ENCODE measurements at places on chromosomes 5 and 9. TPM values are rescaled to one million over a fixed set of nuclear protein-coding genes. Genes with fewer than 3 reads are reported as not detected.
A peak's percentile ranks its signal among the peaks of the same experiment; 100 is the strongest.

DNA sequence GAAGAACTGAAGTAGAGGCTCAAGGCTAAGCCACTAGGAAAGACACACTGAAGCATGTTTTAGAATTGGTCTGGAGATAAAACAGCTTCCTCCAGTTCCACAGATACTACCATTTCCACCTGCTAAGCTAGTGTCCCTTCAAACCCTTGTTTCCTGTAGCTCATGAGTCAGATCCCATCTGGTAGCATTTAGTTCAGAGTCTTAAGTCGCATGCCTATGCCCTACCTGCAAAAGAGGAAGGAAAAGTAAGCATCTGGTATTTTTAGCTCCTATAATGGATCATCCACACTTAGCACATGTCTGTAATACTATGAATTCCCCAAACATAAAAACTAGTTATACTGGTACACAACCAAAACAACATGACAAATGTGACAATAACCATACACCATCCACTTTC lies 92.1 kb downstream of the CDKN2A start:
- H3K27me3 ChIP-seq = no peaks in the 10 kb centered on the region
- DNase-seq = no peak
- H3K36me3 ChIP-seq = no peaks in the 10 kb centered on the region
- no peak overlapping the region for H3K4me3 ChIP-seq

NIM1K gene
- 0.57 TPM for polyA plus RNA-seq

GRCh38 chr5:125011419-125011818 lies 265.0 kb upstream of the ZNF608 start:
- no peak overlapping the region for H3K4me3 ChIP-seq
- H3K36me3 ChIP-seq = no peaks in the 10 kb centered on the region
- H3K4me1 ChIP-seq = peaks cover 17% of the 10 kb centered on the region
- H3K27ac ChIP-seq = peak overlapping the region; percentile 78

DNA sequence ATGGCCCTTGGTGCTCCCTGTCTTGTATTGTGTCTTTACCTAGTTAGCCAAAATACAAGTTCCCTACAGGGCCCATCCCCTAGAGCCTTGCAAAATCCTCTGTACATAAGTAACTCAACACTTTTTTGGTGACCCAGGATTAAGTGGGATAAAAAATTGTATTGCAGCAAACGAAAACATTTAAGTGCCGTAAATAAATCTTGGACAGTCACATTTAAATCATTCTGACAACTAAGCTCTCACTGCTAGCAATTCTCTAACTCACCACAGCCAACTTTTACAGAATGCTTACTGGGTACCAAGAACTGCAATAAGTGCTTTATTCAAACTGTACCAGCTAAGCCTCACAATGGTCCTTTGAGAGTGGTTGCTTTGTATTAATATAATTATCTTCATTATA lies 56.6 kb downstream of the GNAQ start:
- H3K36me3 ChIP-seq = no peaks in the 10 kb centered on the region
- no peak for DNase-seq
- peaks cover 5% of the 10 kb centered on the region for H3K4me1 ChIP-seq
- H3K27me3 ChIP-seq = no peaks in the 10 kb centered on the region

DNA sequence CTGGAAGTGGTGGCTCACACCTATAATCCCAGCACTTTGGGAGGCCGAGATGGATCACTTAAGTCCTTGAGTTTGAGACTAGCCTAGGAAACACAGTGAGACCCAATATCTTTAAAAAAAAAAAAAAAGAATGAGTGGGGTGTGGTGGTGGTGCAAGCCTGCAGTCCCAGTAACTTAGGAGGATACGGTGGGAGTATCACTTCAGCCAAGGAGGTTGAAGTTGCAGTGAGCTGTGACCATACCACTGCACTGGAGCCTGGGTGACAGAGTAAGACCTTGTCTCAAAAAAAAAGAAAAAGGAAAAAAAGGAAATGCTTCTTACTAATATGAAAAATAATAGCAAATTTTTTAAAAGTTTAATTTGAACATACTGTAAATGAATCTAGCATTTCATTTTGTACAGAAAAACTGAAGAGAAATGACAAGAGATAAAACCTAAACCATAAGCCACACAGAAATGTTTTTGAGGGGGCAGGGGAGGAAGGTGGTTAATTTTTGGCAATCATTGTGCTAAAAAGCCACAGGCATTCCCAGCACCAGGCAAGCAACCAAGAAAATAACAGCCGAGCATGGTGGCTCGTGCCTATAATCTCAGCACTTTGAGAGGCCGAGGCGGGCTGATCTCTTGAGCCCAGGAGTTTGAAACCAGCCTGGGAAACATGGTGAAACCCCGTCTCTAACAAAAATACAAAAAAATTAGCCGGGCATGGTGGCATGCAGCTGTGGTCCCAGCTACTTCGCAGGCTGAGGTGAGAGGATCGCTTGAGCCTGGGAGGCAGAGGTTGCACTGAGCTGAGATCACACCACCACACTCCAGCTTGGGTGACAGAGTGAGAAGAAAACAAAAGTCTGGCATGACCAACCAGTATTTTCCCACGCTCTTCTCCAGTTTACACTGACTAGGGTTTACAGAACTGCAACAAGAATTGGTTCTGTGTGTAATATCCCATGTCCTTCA lies 114.5 kb upstream of the NR5A1 start:
- no peak overlapping the region for H3K27ac ChIP-seq
- no peaks in the 10 kb centered on the region for H3K4me1 ChIP-seq
- no peaks in the 10 kb centered on the region for H3K36me3 ChIP-seq
- no peaks in the 10 kb centered on the region for H3K27me3 ChIP-seq
- DNase-seq = no peak
- H3K4me3 ChIP-seq = no peak overlapping the region

DNA sequence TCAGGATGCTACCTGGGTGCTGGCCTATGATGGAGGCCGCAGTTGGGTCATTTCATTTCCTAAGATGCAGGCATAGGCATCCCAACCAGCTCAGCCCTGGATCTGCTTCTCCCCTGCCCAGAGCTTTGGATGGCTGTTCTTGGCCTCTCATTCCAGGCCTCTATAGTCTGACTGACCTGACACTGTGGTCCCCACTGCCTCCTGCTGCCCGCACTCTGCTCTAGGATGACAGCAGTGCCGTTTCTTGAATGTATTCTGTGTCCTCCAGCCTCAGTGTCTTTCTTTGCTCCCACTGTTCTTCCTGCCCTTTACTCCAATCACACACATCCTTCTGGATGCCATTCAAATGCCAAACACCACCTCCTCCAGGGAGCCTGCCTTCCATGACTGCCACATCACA lies 235.7 kb downstream of the HSPA4 start:
- no peak overlapping the region for H3K27ac ChIP-seq
- H3K4me3 ChIP-seq = no peak overlapping the region
- H3K27me3 ChIP-seq = no peaks in the 10 kb centered on the region
- peak; percentile 75 for DNase-seq
- peaks cover 13% of the 10 kb centered on the region for H3K4me1 ChIP-seq

DNA sequence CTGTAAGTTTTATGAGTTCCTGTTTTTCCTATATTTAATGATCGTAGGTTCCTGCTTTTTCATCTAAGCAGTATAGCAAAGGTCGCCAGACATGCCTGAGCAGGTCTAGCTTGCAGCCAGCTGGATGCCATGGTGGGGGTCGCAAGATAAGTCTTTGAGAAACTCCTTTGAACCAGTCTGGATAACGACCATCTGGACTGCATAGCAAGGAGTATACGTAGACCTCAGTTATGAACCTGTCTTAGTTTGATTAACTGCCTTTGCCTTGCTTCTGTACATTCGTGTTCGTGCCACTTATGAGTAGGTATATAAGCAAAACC lies 8.4 kb upstream of the SPATA31E1 start:
- H3K4me1 ChIP-seq = peaks cover 30% of the 10 kb centered on the region
- H3K27ac ChIP-seq = peak overlapping the region; percentile 86
- no peaks in the 10 kb centered on the region for H3K27me3 ChIP-seq
- H3K36me3 ChIP-seq = no peaks in the 10 kb centered on the region
- DNase-seq = peak; percentile 11

DNA sequence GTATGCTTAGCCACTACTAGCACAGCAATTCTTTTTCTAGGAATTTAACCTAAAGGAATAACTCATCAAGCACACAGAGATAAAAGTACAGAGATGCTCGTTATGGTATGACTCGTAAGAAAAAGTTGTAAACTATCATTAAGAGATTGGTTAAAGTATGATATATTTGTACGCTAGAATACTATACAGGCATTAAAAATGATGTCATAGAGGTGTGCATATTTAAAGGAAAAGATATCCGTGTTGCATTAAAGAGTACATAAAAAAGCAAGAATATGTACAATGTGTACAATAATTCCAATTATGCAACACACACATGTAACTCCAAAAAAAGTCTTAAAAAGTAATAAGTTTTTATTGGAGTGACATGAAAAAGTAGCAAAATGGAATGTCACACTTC lies 54.5 kb upstream of the PALM2AKAP2 start:
- H3K27ac ChIP-seq = no peak overlapping the region
- no peaks in the 10 kb centered on the region for H3K36me3 ChIP-seq
- H3K27me3 ChIP-seq = no peaks in the 10 kb centered on the region
- H3K4me1 ChIP-seq = no peaks in the 10 kb centered on the region
- no peak for DNase-seq

DNA sequence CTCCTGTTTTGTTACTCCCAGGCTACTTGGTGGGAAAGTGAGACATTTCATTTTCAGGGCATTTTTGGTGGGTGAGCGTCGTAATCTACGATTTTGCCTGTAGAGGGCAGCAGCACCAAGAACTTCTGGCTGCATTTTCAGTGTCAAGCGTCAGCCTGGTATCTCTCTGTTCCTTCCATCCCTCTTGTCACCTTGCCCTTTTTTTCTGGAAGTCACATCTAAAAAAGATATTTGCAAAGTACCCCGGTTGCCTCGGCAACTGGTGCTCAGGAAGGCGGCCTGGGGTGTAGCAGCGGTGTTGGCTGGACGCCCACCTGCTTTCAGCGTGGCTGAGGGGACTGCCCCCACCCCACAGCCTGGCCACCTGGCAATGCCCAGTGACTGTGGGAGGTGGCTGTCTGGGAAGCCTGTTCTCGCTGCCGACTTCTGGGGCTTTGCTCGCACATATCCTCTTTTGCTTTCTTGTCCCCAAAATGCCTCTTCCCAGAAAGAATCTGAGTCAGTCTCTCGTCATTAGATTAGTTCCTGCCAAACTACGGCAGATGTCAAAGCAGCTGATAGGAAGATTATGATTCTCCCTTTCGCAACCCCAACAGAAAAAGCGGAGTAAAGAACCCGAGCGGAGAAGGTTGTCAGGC lies 84.5 kb downstream of the ACER2 start:
- H3K27ac ChIP-seq = no peak overlapping the region
- no peaks in the 10 kb centered on the region for H3K27me3 ChIP-seq
- no peak overlapping the region for H3K4me3 ChIP-seq
- no peaks in the 10 kb centered on the region for H3K36me3 ChIP-seq
- peak; percentile 76 for DNase-seq

- no peak for DNase-seq
- H3K36me3 ChIP-seq = no peaks in the 10 kb centered on the region
- H3K27ac ChIP-seq = no peak overlapping the region
Observed at GRCh38 chr5:96913233-96913632, 22.6 kb upstream of the LNPEP start.

DNA sequence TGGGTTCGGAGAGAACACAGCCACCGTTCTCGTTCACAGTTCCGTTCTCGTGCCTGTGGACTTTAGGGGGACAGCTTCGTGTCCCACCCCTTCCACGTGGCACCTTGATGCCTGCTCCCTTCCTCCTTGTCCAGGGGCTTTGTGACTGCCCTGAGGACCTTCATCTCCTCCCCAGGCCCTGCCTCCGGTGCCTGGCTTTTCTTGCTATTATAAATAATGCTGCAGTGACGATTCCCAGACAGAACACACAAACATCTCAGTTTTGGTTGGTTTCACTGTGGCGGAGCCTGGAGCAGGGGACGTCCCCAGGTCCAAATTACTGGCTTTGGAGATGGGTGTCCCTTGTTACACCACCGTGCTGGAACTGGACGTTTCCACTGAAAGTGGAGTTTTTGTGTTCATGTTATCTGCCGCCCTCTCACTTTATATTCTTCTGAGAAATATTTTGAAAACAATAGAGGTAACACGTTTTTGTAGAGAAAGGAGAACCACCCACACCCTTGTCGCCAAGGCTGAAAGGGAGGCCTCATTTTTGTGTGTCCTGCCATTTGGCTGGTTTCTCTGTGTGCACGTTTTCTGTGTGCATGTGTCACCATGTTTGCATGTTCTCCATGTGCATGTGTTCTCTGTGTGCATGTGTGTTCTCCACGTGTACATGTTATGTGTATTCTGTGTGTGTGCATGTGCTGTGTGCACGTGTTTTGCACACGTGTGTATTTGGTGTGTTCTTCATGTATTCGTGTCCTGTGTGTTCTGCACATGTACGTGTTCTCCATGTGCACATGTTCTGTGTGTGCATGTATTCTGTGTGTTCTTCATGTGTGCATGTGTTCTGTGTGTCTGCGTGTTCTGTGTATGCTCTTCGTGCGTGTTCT lies 24.2 kb downstream of the WNK2 start:
- peak overlapping the region; percentile 67 for H3K27ac ChIP-seq
- peaks cover 27% of the 10 kb centered on the region for H3K4me1 ChIP-seq
- no peak overlapping the region for H3K4me3 ChIP-seq
- no peak for DNase-seq
- no peaks in the 10 kb centered on the region for H3K36me3 ChIP-seq

GRCh38 chr9:97475059-97475458 lies 26.4 kb upstream of the TMOD1 start:
- peak; percentile 12 for DNase-seq
- H3K36me3 ChIP-seq = no peaks in the 10 kb centered on the region
- H3K27ac ChIP-seq = no peak overlapping the region
- no peaks in the 10 kb centered on the region for H3K27me3 ChIP-seq

GRCh38 chr9:33939924-33940874 lies 108.5 kb downstream of the UBAP2 start:
- no peaks in the 10 kb centered on the region for H3K36me3 ChIP-seq
- peak overlapping the region; percentile 72 for H3K27ac ChIP-seq
- no peak overlapping the region for H3K4me3 ChIP-seq
- DNase-seq = peak; percentile 29
- peaks cover 7% of the 10 kb centered on the region for H3K4me1 ChIP-seq
- no peaks in the 10 kb centered on the region for H3K27me3 ChIP-seq

DNA sequence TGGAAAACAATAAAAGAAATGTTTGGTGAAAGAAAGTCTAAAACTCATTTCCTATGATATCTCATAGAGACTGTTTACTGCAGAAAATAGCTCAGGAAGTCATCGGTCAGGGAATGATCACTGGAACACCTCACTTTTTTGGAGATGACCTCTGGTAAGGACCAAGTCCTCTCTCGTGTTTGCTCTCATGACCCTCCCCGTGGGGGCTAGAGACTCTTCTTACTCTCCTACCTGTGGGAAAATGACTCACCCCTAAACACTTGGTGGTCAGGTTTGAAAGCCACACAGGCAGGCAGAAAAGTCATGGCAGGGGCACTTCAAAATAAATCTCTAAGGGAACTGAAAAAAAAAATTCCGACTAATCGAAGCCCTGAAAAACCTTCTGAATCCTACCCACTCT lies 48.2 kb downstream of the FAM240B start:
- peaks cover 3% of the 10 kb centered on the region for H3K27me3 ChIP-seq
- no peak for DNase-seq
- H3K4me3 ChIP-seq = no peak overlapping the region

GRCh38 chr9:95480346-95480745 lies 36.4 kb downstream of the PTCH1 start:
- H3K27me3 ChIP-seq = no peaks in the 10 kb centered on the region
- H3K4me1 ChIP-seq = peaks cover 9% of the 10 kb centered on the region
- H3K4me3 ChIP-seq = no peak overlapping the region
- peaks cover 3% of the 10 kb centered on the region for H3K36me3 ChIP-seq

GRCh38 chr5:118405650-118406061 lies 582.7 kb downstream of the DTWD2 start:
- H3K27me3 ChIP-seq = no peaks in the 10 kb centered on the region
- H3K36me3 ChIP-seq = no peaks in the 10 kb centered on the region
- no peak overlapping the region for H3K4me3 ChIP-seq
- no peaks in the 10 kb centered on the region for H3K4me1 ChIP-seq
- DNase-seq = peak; percentile 7

GRCh38 chr9:88106492-88106891 lies 31.8 kb downstream of the SPATA31C2 start:
- H3K4me1 ChIP-seq = no peaks in the 10 kb centered on the region
- no peaks in the 10 kb centered on the region for H3K27me3 ChIP-seq

AHRR gene
- polyA plus RNA-seq = 1.8 TPM

Measured in hepatocyte (in vitro differentiated cells).